NCI-H187 treated with DMSO at 0.1 percent for 48 hours (cell line): ENCODE measurements at places on chromosomes 2 and 18.

- DNase-seq = no peak
Observed at GRCh38 chr18:6205706-6206105, 209.0 kb downstream of the L3MBTL4 start.

DNA sequence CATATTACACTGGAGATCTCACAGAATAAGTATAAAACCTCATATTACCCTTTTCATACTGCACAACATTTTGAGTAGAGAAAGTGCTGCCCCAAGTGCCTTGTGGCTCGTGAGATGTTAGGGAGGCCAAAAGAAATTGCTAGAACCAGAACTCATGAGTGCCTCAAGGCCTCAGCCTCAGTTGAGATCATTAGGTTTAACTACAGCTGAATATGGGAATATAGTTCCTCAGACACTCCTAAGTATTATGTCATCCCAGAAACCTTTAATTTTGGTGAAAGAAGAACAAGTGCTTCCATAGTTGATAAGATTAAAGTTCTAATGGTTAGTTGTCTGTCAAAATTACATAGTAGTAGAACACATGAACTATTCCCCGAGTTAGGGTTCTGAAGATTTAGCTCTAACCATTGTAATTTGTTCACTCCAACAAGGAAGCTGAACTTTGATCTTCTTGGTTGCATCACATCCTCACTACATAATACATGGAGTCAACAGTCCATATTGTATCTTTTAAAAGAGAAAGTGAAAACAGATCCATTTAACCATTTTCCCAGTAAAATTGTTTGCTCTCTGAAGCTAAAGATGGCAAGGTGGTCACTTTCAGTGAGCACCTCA, 9.6 kb upstream of the AQP4 start:
- DNase-seq = no peak

- no peak for DNase-seq
Observed at GRCh38 chr2:222214885-222215284, 83.9 kb downstream of the PAX3 start.

DNA sequence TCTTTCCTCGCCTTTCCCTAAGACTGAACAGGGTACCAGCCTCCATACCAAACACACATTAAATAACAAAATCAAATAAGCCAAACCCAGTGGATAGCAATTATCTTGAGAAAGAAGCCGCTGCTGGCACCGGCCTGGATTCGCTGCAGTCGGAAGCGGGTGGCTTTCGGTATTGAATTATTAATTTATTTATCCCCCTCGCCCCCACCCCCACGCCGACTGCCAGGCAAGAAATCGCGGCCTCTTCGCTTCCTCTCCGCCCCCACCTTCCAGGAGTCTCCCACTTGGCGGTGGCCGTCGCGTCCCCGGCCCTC, 370 bp upstream of the ZNF804A start:
- no peak for DNase-seq

- no peak for DNase-seq
Observed at GRCh38 chr2:152247337-152247695, 71.8 kb upstream of the STAM2 start.

- no peak for DNase-seq
Observed at GRCh38 chr2:118047380-118047826, 33.5 kb upstream of the CCDC93 start.

DNA sequence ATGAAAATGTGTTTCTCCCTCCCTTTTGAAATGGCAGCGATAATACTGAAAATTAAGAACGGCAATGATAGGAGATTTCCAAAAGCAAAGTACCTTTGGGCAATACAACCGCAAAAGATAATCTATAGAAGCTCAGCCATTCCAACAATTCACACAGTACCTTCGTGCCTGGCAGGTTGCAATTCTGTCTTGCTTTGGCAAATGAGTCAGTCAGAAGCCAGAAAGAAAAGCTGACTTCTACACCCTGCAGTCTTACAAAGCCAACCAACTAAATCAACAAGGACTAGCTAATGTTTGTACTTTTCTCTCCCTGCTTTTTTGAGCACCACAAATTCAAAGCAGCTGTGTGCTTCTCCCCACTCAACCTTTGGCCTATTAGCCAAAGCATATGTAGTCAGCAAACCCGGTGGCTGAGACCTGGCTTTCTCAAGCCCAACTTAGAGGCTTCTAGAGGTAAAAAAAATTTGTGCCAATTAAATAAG, 25.7 kb upstream of the ID2 start:
- DNase-seq = no peak

GRCh38 chr2:137199751-137200150, 434.4 kb downstream of the THSD7B start:
- no peak for DNase-seq

DNA sequence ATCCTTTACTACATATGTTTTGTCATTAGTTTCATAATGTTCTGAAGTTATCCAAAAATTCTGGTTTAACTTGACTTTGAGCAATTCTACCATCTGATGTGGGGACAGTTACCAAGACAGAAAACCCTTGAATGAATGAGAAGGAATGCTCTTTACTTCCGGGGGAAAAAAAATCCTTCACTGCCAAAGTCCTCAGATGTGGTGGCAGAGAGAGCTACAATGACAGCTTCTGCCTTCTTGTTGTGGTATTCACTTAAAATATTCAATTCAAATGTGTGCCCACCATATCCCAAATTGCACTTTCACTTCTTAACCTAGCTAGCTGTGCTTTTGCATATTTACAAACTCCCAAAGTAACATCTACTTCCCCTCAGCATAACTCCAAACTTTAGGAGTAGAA, 1531.7 kb upstream of the NXPH2 start:
- DNase-seq = no peak
